Endothelial cell of coronary artery (primary cell): ENCODE measurements at places on chromosomes 5 and 9. TPM values are rescaled to one million over a fixed set of nuclear protein-coding genes. Genes with fewer than 3 reads are reported as not detected.

RCL1 gene
- total RNA-seq = 15.9 and 17.1 TPM in 2 replicates

IL3 gene
- not detected in 2 replicates for total RNA-seq

NEURL1B gene
- 0.36 and 0.94 TPM in 2 replicates for total RNA-seq

SUSD1 gene
- 22.9 and 32.1 TPM in 2 replicates for total RNA-seq

P4HA2 gene
- 64.3 and 212 TPM in 2 replicates for total RNA-seq

IL4 gene
- not detected in 2 replicates for total RNA-seq

MYMK gene
- total RNA-seq = not detected in 2 replicates

GTF3C4 gene
- 14.3 and 15.0 TPM in 2 replicates for total RNA-seq

IFNA2 gene
- total RNA-seq = not detected in 2 replicates

GRXCR2 gene
- not detected in 2 replicates for total RNA-seq

ORM1 gene
- not detected in 2 replicates for total RNA-seq

UGT3A1 gene
- total RNA-seq = not detected in 2 replicates

ARSI gene
- 0.09 and 0.28 TPM in 2 replicates for total RNA-seq

BHMT gene
- not detected in 2 replicates for total RNA-seq

MARCHF11 gene
- not detected in 2 replicates for total RNA-seq

RNF183 gene
- not detected in 2 replicates for total RNA-seq

ARHGEF37 gene
- 9.4 and 11.2 TPM in 2 replicates for total RNA-seq

RGS7BP gene
- 2.5 and 3.1 TPM in 2 replicates for total RNA-seq

DBN1 gene
- 204 and 221 TPM in 2 replicates for total RNA-seq

HSD17B4 gene
- total RNA-seq = 167 and 271 TPM in 2 replicates

IFNB1 gene
- not detected in 2 replicates for total RNA-seq

FBXL7 gene
- total RNA-seq = 6.1 and 6.9 TPM in 2 replicates

MCTP1 gene
- 40.7 and 55.2 TPM in 2 replicates for total RNA-seq

KCNN2 gene
- 0.54 TPM in 1 of 2 replicates, not detected in the other for total RNA-seq

ZFP2 gene
- total RNA-seq = 0.18 and 0.66 TPM in 2 replicates

GRM6 gene
- not detected in 2 replicates for total RNA-seq

IFNA13 gene
- not detected in 2 replicates for total RNA-seq
